ENCODE measurements at places on chromosomes 5 and 9.

GRCh38 chr9:115213818-115214334 lies 95.9 kb upstream of the TNC start:
- DNase-seq: no peak

DNA sequence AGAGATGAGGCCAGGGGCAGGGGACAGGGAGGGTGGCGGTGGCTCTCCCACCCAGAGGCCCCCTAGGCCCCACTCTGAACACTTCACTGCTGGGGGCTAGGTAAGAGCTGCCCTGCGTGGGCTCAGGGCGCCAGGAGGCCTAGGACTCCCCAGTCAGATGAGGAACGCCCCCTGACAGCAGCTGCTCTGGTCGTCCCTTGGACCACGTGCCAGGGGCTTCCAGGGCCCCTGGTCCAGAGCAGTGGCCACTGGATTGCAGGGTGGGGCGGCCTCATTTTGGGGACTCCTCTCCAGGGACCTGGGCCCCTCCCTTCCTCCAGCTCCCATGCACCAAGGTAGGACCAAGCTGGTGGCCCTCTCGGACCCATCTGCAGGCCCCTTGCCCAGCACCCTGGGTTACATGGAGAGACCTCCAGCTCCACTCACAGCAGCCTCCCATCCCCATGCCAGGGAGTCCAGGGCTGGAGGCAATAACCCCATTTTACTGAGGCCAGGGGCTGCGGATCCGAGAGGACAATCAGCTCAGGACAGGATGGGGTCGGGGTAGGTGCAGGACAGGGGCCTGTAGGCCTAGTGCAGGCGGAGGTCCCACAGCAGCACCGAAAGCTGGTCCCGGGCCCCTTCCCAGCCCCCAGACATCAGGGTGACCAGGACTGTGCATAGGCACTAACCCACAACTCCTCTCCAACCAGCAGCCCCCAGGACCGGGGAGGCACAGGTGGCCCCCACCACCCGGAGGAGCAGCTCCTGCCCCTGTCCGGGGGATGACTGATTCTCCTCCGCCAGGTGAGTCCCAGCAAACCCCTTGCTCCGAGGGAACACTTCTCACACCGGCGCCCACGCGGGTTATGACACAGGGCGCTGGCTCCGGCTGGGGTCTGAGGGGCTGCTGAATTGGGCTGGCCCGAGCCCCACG lies 1.5 kb downstream of the EGFL7 start:
- no peak for DNase-seq

GRCh38 chr5:67414712-67415111 lies 218.1 kb upstream of the CD180 start:
- no peak for DNase-seq

DNA sequence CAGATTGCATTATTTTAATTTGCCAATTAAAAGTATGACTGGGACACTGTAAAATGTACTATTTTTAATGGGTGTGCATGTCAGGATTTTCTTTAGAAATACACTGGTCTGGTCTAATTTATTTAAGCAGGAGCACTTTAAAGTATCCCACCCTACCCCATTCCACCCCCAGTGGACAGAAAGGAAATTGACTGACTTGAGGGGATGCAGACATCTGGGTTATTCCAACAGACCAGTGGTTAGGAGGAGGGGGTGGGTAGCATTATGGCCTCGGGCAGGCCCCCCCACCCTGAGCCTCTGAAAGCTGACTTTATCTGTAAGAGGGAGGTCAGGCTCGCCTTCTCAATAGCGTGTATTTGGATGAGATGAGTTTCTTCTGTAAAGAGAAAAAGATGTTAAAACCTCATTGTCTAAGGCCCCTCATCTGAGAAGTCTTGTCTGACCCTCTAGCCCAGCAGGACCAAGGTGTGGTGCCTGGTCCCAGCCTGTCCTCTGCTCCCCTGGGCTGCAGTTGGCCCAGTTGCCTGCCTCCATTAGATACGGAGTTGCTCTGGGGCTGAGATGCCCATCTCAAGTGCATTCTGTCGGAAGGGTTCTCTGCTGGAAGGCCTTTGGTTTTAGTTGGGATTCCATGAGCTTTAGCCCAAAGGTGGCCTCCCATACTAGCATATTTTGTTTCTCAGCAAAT lies 4.4 kb downstream of the HNRNPAB start:
- no peak for DNase-seq

GRCh38 chr9:112900488-112900887 lies 9.8 kb upstream of the SLC46A2 start:
- no peak for DNase-seq

DNA sequence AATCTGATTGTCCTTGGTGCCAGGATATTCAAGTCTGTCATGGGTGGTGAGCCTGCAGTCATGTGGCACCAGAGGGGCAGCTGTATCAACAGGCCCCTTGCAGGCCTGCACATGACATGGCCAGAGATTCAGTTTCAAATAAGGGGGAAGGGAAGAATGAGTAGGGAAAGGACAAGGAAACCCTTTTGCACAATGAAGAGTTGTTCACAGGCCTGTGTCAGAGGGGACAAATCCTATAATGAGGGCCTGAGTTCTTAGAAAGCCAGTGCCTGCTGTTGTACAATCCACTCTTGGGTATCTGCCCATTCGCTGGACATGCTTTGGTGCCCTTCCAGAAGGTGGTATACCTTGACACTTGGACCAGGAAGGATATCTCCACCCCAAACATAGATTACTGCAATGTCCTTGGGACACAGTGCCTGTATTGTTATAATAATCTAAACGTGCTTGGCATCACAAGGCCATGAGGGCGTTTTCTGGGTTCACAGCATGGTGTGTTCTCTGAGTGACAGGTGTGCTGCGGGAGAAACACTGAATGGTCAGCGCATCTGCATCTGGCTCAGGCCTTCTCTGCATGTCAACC lies 1.9 kb upstream of the TMEM171 start:
- DNase-seq: no peak

GRCh38 chr5:52469420-52469819 lies 318.3 kb upstream of the ITGA1 start:
- DNase-seq: peak; percentile 4

DNA sequence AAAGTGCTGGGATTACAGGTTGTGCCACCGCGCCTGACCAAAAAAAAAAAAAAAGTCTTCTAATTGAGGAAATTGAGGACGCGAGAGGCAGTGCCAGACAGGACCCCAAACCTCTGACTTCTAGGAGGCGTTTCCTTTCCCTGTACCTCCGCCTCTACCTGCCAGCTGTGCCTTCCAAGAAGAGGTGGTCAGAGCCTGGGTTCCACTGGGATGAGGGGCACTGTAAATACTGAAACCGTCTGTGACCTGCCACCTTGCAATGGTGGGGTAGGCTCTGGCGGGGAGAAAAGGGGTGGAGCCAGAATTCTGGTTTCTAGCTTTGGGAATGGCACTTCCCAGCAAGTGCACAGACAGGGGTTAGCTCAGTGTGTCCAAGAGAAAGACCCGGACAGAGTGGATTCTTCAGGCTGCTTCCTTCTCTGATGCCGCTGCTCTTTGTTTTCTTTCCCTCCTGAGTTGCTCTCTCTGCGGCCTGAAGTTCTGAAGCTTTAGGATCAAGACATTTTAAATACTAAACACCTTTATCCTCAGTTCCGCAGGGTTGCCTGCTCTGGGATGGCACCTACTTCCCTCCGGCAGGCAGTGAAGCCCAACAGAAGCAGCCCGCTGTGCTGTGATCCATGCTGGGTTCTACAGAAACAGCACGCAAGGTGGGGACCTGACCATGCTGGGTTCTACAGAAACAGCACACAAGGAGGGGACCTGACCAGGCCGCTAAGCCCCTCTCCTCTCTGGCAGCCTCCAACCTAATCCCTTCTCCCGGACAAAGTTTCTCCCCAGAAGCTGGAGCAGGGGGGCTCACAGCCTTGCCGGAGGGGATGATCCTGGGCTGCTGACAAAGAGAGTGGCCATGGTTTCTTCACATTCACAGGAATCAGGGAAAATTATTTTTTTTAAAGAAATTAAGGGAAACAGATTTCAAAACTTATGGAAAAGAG lies 65.2 kb downstream of the OTULIN start:
- DNase-seq: no peak

DNA sequence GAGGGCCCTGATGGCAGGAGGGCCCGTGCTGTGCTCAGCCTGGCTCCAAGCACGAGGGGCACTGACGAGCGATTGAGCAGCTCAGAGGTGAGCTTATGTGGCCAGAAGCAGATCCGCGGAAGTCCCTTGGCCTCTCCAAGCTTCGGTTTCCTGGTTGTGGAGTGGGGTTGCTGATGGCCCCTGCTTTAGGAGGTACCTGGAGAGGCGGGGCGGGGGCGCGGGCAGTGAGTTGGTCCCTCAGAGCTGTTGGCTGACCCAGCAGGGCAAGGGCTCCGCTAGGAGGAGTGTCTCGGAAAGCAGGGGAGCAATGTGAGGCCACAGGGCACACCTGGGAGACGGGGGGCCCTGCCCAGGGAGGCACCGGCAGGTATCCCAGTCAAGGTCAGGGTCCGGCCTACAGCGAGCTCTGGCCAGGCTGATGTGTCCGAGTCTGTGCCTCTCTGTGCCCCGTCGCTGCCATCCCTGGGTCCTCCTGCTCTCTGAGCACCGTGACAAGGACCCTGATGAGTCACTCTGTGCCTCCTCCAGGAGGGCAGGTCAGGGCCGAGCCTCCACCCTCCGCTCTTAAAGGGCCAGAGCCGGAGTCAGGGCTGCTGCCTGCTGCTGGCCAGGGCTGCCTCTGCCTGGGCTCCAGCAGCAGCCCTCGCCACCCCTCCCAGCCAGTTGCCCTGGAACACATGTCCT lies 14.8 kb downstream of the NCS1 start:
- no peak for DNase-seq

DNA sequence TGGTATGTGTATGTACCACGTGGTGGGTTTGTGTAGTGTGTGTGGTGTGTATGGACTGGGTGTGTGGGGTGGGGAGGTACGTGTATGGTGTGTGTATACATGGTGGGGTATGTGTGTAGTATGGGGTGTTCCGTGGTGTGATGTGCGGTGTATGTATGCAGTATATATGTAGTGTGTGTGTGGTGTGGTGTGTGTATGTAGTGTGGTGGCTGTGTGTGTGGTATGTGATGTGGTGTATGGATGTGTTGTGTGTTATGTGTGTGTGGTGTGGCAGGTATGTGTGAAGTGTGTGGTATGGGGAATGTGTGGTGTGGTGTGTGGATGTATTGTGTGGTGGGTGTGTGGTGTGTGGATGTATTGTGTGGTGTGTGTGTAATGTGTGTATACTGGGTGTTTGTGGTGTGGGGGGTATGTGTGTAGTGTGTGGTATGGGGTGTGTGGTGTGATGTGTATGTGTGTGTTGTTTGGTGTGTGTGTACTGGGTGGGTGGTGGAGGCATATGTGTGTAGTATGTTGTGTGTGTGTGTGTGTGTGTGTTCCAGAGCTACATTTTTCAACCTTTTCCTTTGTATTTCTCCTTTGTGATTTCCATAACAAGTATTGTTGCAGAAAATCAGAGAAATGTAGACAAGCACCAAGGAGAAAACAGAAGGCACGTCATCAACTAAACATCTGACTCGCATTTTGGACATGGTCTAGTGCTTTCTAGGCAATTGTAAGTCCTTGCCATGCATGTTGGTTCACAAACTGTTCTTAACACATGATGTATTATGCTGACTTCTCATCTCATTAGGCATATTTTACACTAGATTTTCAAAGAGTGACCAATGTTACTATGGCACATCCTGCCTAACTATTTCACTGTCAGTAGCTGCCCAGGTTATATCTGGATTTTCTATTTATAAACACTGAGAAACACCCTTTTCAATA lies 13.2 kb downstream of the SEMA4D start:
- no peak for DNase-seq

DNA sequence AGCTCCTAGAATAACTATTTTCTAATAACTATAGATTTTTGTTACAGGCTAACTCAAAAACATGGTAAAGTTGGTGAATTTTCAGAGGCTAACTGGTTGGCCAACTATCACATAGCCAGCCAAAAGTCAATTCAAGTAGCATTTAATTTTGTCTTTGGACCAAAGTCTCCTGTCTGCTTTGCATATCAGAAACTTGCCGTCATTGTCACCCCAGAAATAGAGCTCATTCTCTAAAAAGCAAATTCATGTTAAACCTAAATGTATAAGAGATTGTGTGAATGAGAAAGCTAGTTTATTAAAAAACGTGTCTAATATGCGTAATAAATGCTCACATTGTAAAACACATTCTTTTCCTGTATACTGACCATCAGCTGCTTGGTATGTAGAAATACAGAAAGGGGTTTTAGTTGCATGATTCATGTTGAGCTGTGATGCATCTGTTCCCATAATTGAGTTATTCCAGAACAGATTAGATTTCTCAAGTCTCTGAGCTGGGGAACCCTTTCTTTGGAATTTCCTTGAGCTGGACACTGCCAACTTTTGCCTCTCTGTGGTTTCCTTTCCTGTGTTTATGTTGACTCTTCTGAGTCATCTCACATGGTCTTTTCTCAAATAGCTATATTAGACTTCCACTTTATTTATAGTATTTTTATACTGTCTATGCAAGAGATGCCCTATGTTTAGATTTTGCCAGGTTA lies 7.3 kb downstream of the SRFBP1 start:
- DNase-seq: no peak

Data from activated naive CD8-positive, alpha-beta T cell treated with anti-CD3 and anti-CD28 coated beads for 36 hours (primary cell).